ENCODE measurements at places on chromosomes 1 and 21.

- no peak for DNase-seq
These were observed 26.6 kb downstream of the BEND5 start for GRCh38 chr1:48750109-48750508.

DNA sequence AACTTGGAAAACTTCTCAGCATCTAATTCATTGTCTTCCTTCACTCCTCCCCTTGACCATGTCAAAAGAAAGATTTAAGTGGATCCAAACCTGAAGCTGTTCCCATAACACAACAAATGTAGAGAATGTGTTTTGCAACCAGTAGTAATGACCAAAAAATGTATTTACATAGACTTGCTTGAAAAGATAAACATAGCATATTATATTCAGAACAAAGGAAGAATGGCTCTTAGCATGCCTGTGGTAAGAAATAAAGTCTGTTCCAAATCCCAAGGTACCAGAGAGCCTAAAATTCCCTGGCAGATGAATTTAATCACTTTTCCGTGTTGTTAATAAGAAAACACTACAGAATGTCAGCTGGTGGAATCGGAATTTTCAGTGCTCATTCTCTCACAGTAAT, 36.8 kb downstream of the FMO3 start:
- no peak for DNase-seq

DNA sequence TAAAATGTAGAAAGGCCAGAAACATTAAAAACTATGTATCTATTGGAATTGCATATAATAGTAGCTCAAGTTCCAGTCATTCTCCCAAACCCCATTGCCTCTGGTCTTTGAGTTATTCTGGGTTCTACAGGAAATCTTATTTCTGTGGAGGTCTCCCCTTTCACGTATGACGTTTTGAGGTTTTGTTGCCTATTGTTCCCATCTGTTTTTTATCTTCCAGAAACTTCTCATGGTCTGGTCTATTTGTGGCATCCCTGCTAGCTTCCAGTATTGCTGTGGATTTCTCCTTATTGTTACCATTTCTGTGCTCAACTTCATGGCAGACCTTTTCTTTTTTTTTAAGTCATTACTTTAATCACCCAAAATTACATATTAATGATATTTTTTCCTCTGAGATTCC, 43.3 kb downstream of the DTL start:
- no peak for DNase-seq

DNA sequence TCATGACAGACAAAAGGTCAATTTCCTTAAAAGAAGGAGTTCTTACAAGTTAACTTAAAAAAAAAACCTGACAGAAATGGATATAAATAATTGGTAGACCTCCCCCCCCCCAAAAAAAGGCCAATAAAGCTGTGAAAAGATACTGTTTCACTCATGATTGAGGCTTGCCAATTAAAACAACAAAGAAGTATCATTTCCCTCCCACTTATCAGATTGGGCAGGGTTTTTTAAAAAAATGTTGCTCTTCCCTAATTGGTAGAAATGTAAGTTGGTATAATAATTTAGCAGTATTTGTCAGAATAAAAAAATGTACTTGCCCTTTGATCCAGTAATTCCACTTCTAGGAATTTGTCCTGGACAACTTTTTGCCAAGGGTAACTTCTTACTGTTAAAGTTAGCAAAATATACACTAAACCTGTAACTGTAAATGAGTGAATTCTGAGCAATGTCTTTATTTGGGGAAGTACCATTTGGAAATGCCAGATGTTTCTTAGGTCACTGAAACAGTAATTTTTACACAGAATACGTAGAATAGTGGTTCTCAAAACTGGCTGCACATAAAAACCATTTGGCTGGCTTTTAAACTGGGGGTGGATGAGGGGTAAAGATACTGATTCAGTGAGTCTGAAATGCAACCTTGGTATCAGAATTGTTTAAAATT, 17.5 kb downstream of the RNF2 start:
- no peak for DNase-seq

- DNase-seq = no peak
These were observed 61.3 kb downstream of the TRIM11 start for GRCh38 chr1:228345201-228345930.
